Activated T-cell treated with anti-CD3 and anti-CD28 coated beads, Interleukin-2, amount 50 U/mL, for 72 hours (primary cell): ENCODE measurements at places on chromosomes 1 and 21.
A peak's percentile ranks its signal among the peaks of the same experiment; 100 is the strongest.

- no peak for DNase-seq
Measured at GRCh38 chr1:187817782-187818181, 989.0 kb downstream of the PLA2G4A start.

- peak; percentile 31 for DNase-seq
Measured at GRCh38 chr1:16012590-16013219, 5.1 kb downstream of the HSPB7 start.

GRCh38 chr1:54230507-54231339 is 30.8 kb downstream of the MRPL37 start:
- DNase-seq, result peak; percentile 63

DNA sequence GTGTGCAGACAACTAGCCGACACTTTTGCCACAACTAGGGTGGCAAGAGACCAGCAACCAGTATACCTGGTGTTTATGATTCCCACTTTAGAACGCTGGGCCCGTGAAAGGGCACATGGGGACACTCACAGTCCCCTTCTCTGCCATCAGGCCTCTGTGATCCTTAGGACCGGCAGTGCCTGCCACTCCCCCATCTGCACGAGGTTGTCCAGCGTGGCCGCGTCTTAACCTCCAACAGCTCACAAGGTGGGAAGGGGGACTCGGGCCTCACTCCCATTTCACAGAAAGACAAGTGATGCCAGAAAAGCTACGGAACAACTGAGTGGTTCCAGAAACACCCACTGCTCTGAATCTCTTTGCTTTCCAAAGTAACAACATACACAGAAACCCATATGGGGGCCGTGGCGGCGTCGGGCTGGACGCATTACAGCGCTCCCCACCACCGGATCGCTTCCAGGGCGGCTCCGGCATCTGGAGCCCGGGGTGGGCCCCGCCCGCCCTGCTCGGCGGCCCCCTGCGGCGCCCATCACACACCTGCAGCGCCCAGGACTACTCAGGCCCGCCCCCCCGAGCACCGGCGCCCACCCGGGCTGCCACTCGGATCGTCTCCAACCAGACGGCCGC is 1.0 kb downstream of the ZNF496 start:
- no peak for DNase-seq

DNA sequence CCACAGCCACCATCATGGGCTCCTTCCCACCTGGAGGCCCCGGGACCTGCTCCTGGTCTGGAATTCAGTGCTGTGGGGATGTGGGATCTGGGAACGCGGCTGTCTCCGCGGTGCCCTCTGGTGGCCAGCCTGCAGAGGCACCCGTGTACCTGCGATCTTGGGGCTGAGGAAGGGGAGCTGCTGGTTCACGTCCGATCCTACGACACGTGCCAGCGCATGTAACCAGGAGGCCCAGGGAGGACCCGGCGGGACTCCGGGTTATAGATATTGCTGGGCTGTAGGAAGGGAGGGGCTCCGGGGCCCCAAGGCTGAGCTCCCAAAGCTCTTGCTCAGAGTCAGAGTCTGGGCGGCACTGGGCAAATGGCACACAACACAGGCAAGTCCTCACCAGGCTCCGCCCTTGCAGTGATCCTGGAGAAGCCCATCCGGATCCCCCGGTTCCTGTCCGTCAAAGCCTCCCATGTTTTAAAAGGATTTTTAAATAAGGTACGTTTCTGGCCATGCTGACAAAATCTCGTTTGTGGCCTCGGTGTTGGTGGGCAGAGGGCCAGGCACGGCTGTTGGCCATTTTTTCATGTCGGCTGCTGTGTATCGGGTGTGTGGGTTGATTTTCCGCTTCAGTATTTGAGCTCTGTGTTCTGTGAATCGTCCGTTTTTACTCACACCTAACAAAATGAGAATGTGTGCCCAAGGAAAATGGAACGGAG is 20.1 kb downstream of the FAAP20 start:
- no peak for DNase-seq
